Stimulated activated effector memory CD8-positive, alpha-beta T cell treated with anti-CD3 and anti-CD28 coated beads, Interleukin-12 subunit alpha, Interleukin-12 subunit beta, amount 100 ng/mL, for 72 hours (primary cell): ENCODE measurements at places on chromosomes 11 and 22.

GRCh38 chr22:39719559-39720450 is 149.3 kb downstream of the CACNA1I start:
- no peak for DNase-seq

DNA sequence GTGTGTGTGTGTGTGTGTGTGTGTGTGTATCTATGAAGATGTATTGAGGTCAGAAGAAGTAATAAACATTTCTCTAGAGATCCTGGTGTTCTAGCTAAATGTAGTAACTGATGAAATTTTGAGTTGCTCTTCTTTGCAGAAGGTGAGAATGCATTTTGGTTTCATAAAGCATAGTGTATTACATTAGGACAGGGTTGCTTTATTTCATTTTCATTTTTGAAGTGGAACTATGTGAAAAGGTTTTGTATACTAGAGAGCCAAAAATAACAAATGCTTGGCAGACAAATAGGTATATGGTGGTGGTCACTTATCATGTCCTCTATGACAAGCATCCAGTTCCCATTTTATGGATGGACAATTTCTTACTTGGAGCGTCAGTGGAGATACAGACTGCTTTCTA is 99.0 kb downstream of the CASP12 start:
- DNase-seq, result no peak

GRCh38 chr11:88603091-88603867 is 265.7 kb upstream of the CTSC start:
- no peak for DNase-seq

DNA sequence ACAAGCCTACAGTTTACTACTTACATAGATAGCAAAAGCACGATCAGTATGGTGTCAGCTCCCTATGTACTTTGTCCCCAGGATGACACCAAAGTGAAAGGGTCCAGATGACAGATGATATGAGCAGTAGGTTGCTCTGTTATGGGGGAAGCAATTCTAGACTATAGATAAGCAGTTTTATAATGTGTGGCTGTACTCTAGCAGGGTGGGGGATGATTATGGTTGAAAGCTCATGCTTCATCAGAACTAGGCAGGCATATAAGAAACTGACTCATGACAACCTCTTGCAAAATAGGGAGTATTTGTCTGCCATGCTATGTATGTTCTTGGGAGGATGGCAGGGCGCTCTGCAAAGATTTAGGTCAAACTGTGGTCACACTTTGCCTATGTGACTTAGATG is 158.2 kb upstream of the ZBED5 start:
- DNase-seq, result no peak

- no peak for DNase-seq
Measured at GRCh38 chr11:17932472-17932871, 80.4 kb downstream of the SERGEF start.

DNA sequence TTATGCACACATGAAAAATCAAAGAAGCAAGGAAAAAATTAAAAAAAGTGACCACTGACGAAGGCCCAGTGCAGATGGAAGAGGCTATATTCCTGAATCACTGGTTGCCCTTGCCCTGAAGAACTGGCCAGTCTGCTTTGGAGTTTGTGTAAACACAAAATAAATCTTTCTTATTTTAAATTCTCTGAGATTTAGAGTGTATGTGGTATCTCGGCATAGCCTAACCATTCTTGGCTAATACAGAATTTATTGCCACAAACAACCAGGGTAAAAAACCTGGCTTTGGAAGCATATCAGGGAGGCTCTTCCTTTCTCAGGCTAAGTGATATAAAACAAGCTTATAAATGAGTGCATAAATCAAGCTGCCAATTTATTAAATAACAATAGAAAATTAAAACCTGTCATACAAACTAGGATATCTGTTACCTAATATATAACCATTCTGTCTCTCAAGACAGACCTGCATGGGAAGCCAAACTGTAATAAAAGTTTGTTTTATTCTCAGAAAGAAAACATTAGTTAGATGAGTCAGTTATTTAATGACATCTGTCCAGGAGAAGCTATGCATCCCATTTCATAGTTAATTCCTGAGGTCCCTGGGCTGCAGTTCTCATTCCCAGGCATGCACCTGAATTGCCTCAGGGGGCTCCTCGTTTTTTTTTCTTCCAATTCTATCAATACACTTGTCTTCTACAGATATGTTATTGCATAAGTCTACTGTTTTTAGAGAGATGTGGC is 6.1 kb upstream of the TMEM135 start:
- no peak for DNase-seq

- no peak for DNase-seq
Measured at GRCh38 chr11:78223320-78223954, 34.7 kb downstream of the USP35 start.

- no peak for DNase-seq
Measured at GRCh38 chr11:6433998-6434660, 6.7 kb downstream of the HPX start.

DNA sequence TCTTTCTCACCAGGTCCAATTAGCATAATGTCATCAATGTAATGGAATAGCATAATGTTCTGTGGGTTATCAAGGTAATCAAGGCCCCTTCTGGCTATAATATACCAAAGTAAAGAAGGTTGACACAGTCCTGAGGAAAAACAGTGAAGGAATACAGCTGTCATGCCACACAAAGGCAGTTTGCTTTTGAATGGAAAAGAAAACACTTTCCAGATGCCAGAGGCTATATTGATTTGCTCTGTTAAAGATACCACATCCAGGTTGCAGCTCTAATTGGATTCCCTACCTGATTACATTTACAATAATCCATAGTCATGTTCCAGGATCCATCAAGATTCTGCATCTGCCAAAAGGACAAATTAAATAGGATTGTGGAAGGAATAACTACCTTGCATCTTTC is 22.3 kb upstream of the CLPB start:
- DNase-seq, result no peak

DNA sequence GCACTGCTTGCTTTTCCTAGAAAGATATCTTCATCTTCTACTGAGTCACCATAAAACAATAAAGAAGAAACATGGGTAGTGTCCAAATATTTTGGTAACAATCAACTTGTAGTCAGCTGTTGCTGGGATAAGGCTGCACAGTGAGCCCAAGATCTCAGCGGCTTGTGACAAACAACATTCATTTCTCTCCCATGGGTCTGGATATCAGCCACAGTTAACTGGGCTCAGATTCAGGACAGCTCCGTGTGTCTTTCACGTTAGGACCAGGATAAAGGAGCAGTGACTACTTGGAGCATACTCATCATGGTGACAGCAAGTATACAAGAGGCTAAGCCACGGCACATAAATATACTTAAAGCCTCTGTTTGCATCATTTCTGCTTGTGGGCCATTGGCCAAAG is 27.9 kb upstream of the GRK3 start:
- no peak for DNase-seq

GRCh38 chr22:39290724-39291161 is 28.7 kb downstream of the RPL3 start:
- no peak for DNase-seq

DNA sequence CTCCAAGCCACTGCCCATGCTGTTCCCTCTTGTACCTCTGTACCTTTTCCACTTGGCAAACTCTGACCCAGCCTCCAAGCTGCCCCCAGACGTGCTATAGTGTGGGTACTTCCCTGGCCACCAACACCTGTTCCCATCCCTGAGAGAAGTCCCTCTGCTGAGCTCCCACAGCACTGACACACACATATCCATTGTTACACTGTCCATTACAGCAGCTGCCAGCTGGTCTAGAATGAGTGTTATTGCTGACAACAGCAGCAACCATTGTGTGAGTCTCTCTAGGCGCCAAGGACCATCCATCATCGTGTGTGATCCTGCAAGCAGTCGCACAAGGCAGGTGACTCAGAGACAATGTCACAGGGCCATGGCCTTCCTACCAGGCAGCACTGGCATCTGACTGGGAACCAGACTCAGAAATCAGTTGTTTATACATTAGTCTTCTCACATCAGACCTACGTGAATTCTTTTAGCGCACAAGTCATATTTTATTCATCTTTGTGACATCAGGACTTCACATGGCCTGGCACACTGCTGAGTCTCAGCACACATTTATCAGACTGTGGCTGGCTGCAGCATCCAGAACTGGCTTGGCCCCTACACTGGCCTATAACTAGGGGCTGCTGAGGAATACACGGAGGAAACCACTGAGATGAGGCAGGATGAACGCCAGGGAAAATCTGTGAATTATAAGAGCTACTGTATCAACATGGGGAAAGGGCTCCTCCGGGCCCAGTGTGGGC is 56.4 kb downstream of the SGSM3 start:
- no peak for DNase-seq
